ENCODE measurements at places on chromosomes 4 and X.

DNA sequence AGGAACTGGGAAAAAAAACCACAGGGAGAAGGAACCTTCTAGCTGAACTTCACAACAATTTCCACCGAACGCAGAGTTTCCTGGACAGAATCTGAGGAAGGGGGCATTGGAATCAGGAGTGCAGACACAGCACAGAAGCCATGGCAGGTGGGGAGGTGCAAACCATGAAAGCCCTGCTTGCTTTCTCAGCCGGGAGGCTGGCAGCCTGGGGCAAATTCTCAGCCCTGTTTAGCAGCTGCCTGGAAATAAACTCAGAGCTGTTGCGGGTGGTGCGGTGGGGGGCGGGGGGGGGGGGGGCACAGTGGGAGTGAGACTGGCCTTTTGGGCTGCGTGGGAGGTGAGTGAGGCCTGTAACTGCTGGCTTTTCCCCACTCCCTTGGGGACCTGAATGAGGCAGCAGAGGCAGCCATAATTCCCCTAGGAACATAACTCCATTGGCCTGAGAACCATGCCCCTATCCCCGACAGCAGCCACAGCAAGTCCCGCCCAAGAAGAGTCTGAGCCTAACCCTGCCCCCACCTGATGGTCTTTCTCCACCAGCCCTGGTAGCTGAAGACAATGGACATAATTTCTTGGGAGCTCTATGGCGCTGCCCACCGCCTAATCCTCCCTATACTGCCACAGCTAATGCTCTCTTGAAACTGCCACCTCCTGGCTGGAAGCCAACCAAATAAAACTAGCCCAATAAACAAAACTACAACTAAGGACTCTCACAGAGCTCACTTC is 176.3 kb downstream of the FAM13A start:
- DNase-seq = no peak

- no peak for DNase-seq
Observed at GRCh38 chr4:105155426-105155825, 8.8 kb downstream of the TET2 start.

DNA sequence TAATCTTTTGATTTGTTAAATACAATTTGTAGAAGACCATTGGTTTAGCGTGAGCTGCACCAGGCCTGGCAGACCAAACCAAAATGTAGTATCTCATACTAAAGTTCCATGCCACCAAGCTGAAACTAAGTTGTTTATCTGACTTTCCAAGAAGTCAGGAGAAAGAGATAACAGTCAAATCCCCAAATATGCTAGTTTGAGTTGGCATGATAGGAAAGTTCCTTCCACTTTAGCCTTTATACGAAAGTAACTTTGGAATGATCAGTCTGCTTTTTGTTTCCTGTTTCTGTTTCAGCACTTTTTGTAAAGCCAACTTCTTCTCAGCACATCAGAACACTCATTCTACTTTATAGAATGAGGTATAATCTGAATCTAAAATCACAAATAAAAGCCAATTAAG is 449.2 kb downstream of the GRXCR1 start:
- no peak for DNase-seq

DNA sequence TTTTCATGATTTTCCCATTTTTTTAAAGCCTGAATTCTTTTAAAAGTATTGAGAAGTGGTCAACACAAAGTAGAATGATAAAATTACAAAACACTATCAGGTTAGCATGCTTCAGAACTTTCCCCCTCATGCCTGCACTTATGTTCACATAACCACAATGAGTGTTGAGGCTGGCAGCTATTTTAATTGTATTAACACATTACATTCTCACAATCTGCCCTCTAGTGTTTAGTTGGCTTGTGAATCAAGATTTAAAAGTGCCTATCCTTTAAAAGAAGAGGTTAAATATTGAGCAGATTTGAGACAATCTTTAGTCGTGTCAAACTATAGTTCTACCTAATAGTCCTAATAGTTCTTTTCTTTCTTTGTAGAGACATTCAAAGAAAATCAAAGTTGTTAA is 93.6 kb upstream of the NAP1L5 start:
- DNase-seq = no peak

- DNase-seq = no peak
Observed at GRCh38 chr4:184310881-184311709, 93.4 kb upstream of the ENPP6 start.

- DNase-seq = no peak
Observed at GRCh38 chr4:137266511-137266910, 265.8 kb downstream of the PCDH18 start.

DNA sequence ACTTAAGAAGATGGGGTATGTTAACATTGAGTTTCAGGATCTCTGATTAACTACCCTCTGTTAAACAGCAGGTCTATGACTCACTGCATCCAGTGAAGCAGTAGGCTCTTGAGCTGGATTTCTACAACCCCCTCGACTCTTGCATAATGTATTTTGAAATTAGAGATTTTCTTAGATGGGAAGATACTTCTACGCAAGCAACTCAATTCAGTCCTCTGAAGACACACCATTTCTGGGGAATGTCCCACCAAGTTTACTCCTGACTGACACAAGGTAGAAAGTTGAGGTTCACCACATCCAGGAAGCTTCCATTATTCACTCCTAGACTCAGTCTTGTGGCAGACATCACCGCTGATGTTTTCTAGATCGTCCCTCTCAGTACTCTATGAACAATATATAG is 12.9 kb downstream of the PALLD start:
- no peak for DNase-seq

GRCh38 chr4:55635282-55635681 is 816 bp downstream of the NMU start:
- no peak for DNase-seq

DNA sequence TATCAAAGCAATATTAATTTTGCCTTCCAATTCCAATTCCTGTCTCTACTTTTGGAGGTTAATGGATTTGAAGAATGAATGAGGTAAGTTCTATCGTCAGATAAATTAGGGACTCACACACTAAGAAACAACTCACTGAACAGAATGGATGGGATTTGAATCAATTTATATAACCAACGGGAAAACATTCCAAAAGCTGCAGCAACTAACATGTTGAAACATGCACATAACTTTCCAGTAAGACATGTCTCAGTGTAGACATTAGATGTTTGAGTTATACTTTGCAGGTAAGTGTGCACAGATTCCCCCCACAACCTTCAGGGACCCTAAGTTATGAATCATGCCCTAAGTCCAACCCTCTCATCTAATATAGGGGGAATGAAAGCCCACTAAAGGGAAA is 34.3 kb downstream of the TFDP3 start:
- no peak for DNase-seq

DNA sequence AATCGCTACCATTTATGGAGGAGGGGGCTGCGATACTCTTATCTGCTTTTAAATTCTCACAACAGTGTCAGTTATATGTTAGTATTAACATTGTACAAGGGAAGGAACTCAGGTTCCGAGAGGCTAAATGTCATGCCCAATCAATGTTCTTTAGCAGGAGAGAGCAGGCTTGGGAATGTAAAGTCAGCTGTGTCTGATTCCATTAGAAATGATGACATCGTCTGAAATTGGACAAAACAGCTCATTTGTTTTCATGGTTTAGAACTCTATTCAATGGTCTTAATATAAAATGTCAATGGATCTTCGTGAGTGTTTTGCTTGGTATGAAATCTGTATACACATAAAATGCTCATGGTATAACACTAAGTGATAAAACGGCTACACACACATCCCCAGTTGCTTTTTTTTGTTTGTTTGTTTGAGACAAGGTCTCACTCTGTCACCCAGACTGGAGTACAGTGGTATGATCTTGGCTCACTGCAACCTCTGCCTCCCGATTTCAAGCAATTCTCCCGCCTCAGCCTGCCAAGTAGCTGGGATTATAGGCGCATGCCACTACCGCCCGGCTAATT is 11.9 kb upstream of the SH3KBP1 start:
- no peak for DNase-seq

GRCh38 chrX:128464116-128464515 is 411.9 kb upstream of the ACTRT1 start:
- DNase-seq = no peak

GRCh38 chrX:952816-953215 is 259.6 kb downstream of the CRLF2 start:
- no peak for DNase-seq

DNA sequence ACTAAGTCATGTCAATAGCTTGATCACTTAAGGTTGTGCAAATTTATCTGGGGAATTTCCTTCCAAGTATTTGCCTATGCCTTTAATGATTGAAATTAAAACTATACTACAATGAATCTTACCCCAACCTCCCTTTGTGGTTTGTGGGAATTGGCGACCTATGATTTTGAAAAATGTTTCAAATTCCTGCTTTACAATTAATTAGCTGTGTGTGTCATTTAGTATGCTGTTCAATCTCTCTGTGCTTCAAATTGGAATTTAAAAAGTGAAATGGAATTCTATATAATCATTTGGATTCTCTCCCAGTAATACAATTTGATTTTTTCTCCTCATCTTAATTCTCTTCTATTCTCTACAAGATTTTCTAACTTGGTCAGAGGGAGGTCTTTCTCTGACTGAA is 2319.5 kb downstream of the ARAP2 start:
- DNase-seq = no peak

- DNase-seq = no peak
Observed at GRCh38 chr4:185869427-185869826, 57.4 kb upstream of the SORBS2 start.

GRCh38 chr4:98546910-98547594 is 111.4 kb downstream of the TSPAN5 start:
- no peak for DNase-seq

- no peak for DNase-seq
Observed at GRCh38 chrX:45712067-45712466, 511.4 kb upstream of the DIPK2B start.

GRCh38 chr4:3208826-3209225 is 40.1 kb upstream of the MSANTD1 start:
- DNase-seq = no peak

DNA sequence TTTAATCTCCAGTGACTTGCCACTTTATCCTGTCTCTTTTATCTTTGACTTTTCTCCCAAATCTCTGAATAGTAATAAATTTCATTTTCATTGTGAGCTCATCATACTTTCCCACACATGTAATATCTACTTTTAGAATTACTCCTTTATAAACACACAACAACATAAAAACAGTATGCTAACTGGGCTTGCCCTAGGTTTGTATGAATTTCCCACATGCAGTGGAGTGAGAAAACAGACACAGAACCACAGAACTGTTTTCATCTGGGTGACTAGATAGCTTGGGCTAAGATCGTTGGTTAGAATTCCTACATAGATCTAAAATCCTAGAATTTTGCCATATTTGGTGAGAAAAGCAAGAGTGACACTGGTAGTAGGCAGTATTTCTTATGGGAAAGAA is 409.5 kb downstream of the SPRY1 start:
- no peak for DNase-seq

- DNase-seq = no peak
Observed at GRCh38 chr4:90145319-90145718, 18.1 kb downstream of the CCSER1 start.
